ENCODE measurements at places on chromosomes 12 and 14.

DNA sequence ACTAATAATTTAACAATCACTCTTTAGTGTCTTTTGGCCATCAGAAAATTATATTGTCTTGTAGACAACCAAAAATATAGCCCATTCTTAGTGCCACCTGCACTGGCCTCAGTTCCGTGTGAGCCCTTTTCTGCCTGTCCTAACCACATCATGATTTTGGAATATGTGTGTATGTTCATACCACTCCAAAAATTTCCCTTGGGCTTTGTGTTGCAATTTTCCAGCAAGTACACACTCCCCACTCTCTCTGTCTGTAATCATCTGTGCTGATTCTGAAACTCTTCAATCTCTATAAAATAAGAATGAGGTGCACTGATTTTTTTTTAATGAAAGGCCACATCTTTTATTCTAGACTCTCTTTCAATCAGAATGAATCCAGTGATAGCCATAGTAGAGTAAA lies 196.0 kb downstream of the PIK3C2G start:
- no peak for DNase-seq

DNA sequence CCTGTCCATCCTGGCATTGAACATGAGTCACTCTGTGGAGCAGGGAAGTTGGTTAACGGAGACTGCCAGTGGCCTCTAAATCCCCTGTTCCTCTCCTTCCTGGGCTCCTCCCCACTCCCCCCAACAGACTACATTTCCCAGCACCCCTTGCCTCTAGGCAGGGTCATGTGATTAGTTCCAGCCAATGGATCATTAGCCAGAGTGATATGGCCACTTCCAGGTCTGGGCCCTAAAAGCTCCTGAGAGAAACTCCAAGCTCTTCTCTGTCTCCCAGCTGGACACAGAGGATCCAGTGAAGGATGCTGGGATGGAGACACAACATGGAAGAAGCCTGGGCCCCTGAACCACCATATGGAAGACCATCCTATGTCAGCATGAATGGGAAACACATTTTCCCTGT lies 54.4 kb upstream of the RFLNA start:
- DNase-seq, result no peak

DNA sequence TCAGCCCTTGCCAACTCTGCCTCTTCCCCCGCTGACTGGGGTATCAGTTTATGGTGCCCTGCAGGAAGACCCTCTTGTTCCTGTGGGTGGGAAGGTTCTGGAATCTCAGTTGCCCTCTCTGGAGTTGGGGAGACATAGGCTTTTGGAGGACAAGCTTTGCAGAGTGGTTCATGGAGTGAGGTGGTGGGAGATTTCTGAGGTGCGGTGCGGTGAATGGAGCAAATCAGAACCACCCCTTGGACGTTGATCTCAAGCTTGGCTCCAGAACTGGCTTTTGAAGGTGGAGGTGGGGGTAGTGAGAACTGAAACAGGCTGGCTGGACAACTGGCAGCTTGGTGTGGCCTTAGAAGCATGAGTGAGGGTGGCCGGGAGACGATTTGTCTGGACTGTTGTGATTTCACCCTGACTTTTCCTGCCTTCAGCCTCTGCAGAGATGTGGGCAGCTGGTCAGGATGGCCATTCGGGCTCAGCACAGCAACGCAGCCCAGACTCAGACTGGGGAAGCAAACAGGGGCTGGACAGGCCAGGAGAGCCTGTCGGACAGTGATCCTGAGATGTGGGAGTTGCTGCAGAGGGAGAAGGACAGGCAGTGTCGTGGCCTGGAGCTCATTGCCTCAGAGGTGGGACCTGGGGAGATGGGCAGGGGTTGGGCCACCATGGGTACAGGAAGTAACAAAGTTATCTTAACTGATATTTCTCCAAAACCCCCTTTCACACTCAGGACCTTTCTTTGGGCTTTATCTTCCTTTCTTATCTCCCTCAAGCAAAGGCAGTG lies 1.1 kb downstream of the SHMT2 start:
- no peak for DNase-seq

DNA sequence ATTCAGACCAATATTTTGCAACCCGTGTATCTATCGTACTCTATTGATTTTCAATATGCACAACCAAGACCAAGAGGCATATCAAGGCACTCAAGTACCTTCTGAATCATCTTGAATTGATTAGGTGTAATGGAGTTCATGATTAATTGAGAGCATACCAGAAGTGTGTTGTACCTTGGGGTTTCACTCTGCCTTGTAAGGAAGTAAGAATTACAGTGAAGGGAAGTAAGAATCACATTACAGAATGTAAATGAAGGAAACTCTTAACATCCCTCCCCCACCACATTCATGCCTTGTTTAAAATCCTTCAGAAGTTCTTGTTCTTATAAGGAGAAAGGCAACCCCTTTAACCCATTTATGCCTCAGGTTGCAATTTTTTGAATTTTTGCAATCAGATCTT lies 5.4 kb upstream of the MGAT4C start:
- DNase-seq, result no peak

DNA sequence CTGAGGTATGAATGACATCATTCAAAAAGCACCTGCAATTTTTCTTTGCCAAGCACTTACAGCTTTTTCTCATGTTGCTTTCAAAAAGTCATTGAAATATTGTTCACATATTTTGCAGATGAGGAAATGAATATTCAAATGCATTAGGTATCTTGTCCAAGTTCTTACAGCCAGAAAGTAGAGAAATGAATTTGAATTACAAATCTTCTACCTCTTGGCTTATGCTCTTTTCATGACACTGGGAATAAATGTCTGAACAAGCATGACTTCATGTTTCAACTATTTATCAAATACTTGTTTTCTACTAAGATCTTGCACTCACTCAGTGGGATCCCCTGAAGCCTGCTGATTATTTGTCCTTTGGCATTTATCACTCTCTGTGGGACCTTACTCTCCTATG lies 267.2 kb upstream of the BTG1 start:
- no peak for DNase-seq

DNA sequence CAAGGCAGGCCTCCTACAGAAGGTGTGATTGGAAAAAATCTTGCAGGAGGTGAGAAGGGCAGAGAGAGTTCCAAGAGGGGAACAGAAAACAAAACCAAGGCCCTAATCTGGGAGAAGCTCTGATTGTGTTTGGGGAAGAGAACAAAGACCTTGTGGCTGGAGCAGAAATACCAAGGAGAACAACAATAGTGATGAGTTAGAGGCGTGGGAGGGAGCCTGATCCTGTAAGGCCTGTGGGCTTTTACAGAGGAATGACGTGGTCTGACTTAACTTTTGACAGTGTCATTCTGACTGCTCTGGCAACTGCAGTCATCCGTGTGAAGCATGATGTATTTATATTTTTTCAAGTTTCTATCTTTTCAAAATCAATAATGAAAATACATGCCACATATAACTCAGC lies 200.6 kb downstream of the ANO4 start:
- DNase-seq, result no peak

GRCh38 chr12:70724444-70724843 lies 87.2 kb upstream of the PTPRB start:
- DNase-seq, result no peak

DNA sequence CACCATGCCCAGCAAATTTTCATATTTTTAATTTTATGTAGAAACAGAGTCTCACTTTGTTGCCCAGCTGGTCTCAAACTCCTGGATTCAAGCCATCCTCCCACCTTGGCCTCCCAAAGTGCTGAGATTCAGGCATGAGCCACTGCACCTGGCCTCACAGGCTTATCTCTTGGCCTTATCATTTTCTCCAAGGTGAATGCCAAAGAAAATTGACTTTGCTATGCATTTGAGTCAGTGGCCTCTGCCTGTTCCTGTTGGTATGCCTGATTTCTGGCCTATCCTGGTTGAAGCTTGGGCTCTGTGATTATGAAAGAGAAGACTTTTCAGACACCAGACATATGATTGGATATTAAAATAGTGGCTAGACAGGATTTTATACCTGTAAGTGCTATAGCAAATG lies 34.2 kb downstream of the MANSC1 start:
- DNase-seq, result no peak

GRCh38 chr14:68670359-68670715 lies 122.5 kb downstream of the ZFP36L1 start:
- DNase-seq, result no peak

DNA sequence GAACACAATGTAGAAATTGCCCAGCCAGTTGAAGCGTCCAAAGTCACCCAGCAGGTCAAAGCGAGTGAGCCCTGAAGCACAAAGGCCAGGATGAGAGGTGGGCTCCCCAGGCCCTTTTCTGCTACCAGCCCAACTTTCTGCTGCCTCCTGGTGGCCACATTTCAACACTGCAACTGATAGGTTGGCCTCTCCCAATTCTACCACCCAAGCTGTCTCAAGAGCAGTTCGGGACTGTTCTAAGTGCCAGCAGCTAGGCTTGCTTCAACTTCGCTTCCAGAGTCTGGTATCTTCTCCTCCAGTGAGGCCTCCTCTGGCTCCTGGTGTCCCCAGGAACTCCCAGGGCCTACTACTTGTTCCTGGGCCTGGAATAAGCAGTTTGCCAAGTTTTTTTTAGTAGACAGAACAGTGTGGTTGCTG lies 3.4 kb upstream of the DHH start:
- DNase-seq, result no peak

DNA sequence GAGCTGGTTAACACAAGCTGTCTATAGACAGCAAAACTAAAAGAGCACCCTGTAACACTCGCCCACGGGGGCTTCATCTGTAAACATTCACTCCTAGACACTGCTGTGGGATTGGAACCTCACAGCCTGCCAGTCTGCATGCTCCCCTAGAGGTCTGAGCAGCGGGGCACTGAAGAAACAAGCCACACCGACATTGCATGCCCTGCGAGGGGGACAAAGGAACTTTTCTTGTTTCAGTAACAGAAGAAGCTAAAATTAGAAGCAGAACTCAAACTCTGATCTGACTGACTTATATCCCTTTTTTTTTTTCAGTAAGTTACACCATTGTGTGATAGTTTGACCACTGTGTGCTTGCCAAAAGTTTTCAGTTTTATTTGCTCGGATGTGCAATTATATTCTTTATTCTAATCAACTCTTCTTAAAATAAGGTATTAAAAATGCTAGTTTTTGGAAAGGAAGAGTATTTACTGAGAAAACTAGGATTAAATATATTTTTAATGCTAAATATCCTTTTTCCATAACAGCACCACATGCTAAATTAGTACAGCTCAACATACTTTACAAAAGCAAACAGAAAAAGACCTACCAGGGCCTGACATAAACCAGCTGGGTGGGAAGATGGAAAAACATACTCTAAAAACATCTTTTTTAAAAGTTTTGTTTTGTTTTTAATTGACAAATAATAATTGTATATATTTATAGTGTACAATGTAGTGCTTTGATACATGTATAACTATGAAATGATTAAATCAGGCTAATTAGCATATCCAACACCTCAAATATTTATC lies 100.2 kb downstream of the EPS8 start:
- no peak for DNase-seq

DNA sequence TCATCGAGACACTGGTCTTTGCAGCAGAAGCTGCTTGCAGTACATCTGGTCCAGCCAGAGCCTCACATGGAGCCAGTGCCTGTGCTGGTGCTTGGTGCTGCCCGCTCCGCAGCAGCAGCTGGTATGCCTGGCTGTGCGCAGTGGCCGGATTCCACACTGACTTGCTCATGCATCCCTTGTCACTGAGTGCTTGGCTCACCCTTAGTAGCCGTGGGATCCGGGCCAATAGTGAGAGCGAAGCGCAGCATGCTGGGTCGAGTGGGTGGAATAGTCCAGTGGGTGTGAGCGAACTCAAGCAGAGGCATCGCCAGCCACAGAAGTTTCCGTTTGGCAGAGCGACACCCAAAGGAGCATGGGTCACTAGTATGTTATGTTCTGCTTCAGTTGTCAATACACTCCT lies 10.1 kb upstream of the FBXO33 start:
- no peak for DNase-seq

DNA sequence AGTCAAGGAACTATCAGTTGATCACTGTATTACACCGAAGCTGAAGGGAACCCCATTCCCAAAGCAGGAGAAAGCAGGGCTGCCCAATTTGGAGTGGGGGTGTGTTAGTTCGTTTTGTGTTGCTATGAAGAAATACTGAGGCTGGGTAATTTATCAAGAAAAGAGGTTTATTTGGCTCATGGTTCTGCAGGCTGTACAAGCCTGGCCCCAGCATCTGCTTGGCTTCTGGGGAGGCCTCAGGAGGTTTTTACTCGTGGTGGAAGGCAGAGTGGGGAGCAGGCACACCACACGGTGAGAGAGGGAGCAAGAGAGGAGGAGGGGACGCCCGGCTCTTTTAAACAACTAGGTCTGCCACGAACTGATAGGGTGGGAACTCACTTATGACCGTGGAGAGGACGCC lies 16.7 kb upstream of the DIO3 start:
- no peak for DNase-seq

GRCh38 chr12:123519141-123520001 lies 14.1 kb downstream of the RILPL1 start:
- no peak for DNase-seq

- DNase-seq, result no peak
Observed at GRCh38 chr14:26966908-26967307, 369.1 kb upstream of the NOVA1 start.

GRCh38 chr14:98951521-98952152 lies 320.4 kb downstream of the BCL11B start:
- DNase-seq, result no peak

DNA sequence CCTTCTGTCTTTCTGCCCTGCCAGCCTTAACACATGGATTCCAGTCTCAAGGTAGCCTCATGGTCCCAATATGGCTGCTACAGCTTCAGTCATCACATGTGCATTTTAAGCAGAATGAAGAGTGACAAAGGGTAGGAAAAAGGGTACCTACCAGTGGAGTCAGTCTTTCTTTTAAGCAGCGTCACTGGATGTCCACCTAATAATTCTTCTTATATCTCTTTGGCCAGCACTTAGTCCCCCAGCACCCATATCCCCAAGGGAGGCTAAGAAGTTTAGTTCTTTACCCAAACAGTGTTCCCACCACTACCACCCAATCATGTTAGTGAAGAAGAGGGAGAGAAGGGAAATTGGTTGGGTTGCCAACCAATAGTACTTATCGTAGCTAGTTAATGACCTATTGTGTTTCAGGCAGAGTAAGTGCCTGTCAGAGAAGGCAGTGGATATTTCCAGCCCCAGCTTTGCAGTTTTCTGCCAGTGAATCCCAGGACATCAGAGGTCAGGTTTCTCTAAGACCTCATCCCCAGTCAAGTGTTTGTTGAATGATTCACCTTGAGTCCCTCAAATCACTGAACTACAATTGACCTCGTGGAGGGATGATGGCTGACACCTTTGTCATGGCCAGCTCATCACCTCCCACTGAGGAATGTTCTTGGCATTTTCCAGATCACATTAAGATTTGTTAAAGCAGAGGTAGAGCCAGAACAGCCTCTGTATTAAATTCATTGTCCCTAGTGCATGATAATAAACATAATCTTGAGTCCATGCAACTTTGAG lies 250.9 kb upstream of the CRY1 start:
- no peak for DNase-seq

DNA sequence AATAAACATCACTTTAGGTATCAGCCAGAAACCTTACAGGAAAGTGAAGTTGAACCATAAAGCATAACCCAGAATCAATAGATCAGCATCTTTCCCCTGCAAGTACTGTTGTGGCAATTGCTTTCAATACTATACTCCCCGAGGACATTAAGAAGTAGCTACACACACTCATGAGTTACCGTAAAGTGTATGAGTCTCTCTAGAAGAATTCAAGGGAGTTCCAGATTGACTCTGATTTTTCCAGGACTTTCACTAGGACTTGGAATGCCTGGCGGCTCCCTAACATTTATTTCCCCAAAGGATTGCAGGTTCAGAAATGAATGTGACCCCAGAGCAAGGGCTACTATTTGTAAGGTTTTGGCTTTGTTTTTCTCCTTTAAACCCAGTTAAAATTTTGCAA lies 465.4 kb upstream of the MDGA2 start:
- DNase-seq, result no peak

- DNase-seq, result no peak
Observed at GRCh38 chr14:64762044-64763034, 58.1 kb downstream of the PLEKHG3 start.
